Suppressor macrophage (primary cell): ENCODE measurements at places on chromosomes 3 and 15.

- no peak for DNase-seq
Observed at GRCh38 chr3:149316437-149316836, 17.0 kb downstream of the TM4SF18 start.

DNA sequence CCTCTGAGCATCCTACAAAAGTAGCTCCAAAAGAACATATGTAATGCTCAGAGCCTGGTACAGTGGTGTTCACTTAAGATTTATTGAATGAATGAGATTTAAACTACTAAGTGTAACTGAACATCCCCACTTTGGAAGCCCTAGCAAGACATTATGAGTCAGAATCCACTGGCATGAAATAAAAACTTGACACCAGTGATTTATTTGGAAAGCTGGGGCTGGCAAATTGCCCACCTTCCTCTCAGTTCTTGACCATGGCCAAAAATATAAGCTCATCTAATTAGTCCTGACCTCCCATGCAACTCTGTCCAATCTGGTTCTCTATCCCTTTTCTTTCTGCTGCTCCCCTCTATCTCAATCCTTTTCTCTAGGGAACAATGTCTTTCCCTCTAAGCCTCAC is 418.0 kb downstream of the PLCL2 start:
- DNase-seq, result no peak

- DNase-seq, result peak; percentile 81
Observed at GRCh38 chr15:81480645-81481053, 106.6 kb upstream of the TMC3 start.

GRCh38 chr15:25787855-25788520 is 75.1 kb downstream of the ATP10A start:
- peak; percentile 37 for DNase-seq

GRCh38 chr3:95319921-95320494 is 1257.1 kb downstream of the NSUN3 start:
- DNase-seq, result no peak

- no peak for DNase-seq
Observed at GRCh38 chr3:148238421-148238821, 459.3 kb upstream of the AGTR1 start.

GRCh38 chr3:86481031-86481430 is 509.9 kb downstream of the VGLL3 start:
- DNase-seq, result no peak

DNA sequence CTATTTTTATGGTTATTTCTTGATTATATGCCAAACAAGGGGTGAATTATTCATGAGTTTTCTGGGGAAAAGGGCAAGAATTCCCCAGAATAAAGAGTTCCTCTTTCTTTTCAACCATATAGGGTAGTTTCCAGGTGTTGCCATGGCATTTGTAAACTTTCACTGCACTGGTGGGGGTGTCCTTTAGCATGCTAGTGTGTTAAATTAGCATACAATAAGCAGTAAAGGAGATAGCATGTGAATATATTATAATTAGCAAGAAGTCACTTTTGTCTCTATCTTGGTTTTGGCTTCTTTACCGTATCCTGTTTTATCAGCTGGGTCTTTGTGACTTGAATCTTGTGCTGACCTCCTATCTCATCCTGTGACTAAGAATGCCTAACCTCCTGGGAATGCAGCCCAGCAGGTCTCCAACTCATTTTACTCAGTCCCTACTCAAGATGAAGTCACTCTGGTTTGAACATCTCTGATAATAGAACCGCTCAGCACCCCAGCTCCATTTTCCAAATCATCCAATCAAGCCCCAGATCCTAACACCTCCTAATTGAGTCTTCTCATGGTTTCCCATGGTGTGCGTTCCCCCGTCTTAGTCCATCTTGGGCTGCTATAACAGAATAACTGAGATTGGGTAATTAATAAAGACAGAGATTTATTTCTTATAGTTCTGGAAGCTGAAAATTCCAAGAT is 3.4 kb upstream of the SELENOT start:
- DNase-seq, result peak; percentile 70

GRCh38 chr3:164524201-164524600 is 554.1 kb downstream of the SI start:
- no peak for DNase-seq

- no peak for DNase-seq
Observed at GRCh38 chr3:53082736-53083135, 36.9 kb upstream of the SFMBT1 start.

- DNase-seq, result peak; percentile 22
Observed at GRCh38 chr15:56805466-56806147, 72.3 kb upstream of the ZNF280D start.

DNA sequence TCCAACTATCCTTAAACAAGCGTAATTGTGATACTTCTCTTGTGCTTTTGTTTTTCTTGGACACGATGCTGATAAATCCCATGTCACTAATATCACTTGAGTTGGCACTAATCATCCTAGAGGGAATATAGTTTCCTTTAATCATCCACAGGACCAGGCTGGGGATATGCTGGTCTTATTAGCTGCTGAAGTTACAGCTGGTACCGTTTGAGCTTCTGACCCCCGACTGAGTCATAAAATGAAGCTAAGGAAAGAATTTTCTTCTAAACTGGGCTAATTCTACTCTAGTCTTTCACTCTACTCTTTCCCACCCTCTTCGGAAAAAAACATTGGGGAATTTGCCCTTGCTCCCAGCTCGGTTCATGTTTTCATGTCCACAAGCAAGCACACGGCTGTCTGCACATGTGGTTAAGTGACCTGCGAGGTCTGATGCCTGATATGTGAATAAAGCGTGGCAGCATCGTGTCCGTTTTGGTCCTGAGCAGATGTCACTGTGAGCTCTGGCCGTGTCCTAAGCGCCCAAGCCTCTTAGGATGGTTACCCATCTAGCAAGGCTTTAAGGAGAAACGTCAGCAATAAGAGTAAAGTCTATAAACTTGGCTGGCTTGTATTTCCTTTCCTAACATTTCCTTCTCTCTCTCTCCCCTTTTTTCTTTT is 223.7 kb downstream of the ITPR1 start:
- no peak for DNase-seq

GRCh38 chr3:106789276-106789675 is 588.0 kb upstream of the CCDC54 start:
- DNase-seq, result no peak
